ENCODE measurements at places on chromosomes 6 and 20.

DNA sequence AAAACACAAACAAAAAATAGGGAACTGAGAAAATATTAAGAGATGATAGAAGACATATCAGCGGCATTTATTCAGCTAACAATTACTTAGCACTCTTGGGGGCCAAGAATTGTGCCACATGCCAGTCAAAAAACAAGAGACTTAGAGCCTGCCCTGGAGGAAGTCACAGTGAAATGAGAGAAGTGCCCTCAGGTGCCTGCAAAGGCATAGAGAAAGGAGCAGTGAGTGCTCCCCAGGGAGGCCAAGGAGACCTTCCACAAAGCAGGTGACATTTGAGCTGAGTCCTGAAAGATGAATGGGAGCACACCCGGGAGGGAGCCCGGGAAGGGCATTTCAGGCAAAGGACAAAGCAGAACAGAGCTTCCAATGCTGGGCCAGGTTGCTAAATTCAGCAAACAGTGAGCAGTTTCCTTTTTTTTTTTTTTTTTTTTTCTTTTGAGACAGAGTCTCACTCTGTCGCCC is 184.7 kb upstream of the JARID2 start:
- DNase-seq = no peak

DNA sequence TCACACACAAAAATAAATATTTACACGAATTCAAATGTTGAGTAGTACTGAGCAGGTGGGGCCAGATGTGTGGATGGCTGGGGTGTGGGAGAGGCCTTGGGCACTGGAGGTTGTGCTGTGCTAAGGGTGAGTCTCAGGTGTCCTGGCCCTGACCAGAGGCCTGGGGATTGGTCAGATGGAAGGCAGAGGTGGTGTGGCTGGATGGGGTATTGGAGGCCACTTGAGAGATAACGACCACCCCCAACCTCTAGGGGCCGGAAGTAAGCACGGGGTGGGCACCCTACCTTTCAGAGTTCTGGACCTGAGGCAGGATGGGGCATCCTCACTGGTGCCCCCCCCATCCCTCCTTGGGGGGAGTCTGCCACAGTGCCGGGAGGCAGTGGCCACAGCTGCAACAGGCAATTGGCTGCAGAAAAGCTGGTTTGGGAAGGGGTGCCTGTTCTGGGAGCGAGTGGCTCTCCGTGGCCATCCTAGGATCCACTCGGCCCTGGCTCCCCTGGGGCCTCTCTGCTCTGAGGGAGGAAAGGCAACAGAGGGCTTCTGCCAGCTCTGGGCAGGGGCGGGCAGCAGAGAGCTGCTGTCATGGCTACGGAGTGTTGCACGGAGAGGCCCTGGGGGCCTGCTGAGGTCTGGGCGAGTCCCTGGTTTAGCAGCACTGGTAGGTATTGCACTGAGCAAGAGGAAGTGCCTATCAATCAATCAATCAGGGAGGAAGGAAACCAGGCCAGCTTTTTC is 87.6 kb downstream of the ASXL1 start:
- DNase-seq = peak; percentile 87

GRCh38 chr20:62618611-62619529 is 23.4 kb upstream of the SLCO4A1 start:
- DNase-seq = no peak

DNA sequence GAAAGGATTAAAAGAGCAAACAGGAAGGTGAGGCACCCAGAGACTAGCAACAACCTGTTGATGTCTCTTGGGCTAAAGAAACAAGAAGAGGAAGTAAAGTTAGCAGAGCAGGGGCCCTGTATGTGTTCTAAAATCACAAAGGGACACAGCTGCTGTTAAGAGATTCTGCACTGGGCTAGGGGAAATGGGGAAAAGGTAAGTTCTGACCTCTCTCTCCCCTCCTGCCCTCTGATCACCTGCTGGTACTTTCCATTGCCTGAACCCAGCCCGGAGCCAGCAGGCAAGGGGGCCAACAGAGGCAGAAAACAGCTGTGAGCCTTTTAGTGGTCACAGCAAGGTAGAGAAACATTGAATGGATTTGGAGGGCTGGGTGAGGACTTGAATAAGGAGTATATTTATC is 13.5 kb upstream of the CNR1 start:
- DNase-seq = no peak

GRCh38 chr6:5293692-5294091 is 32.4 kb downstream of the FARS2 start:
- DNase-seq = no peak

GRCh38 chr6:125959041-125959440 is 2.5 kb downstream of the HINT3 start:
- no peak for DNase-seq

GRCh38 chr20:59940956-59941294 is 736 bp downstream of the FAM217B start:
- no peak for DNase-seq

DNA sequence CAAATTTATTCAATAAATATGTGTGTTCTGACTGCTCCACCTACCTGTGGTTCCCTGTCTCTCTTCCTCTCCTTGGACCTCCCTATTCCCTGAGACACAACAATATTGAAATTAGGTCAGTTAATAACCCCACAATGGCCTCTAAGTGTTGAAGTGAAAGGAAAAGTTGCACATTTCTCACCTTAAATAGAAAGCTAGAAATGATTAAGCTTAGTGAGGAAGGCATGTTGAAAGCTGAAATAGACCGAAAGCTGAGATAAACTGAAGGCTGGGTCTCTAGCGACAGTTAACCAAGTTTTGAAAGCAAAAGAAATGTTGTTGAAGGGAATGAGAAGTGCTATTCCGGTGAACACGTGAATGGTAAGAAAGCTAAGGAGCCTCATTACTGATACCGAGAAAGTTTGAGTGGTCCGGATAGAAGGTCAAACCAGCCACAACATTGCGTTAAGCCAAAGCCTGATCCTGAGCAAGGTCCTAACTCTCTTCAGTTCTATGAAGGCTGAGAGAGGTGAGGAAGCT is 34.1 kb downstream of the UST start:
- DNase-seq = no peak

GRCh38 chr6:149763866-149764265 is 14.3 kb downstream of the PCMT1 start:
- DNase-seq = no peak

GRCh38 chr20:1861347-1861976 is 33.7 kb upstream of the SIRPA start:
- DNase-seq = no peak

DNA sequence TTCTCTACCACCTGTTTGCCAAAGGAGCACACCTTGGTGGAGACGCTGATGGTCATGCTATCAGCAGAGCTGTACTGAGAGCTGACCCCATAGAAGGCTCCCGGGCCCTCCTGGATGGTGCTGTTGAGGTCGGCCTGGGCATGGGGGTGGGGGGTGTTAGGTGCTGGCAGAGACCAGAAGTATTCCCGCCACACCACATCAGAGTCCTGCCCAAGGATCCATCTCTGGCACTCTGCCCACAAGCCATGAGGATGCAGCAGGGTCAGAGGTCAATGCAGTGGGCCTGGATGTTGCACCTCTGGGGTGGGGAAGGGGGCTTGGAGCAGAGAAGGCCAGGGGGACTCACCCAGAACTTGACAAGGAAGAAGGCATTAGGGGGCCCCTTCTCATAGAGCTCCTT is 7.4 kb downstream of the RPL10A start:
- DNase-seq = no peak

- DNase-seq = peak; percentile 44
These were observed 75.2 kb downstream of the OR2B2 start for GRCh38 chr6:27836783-27837624.

DNA sequence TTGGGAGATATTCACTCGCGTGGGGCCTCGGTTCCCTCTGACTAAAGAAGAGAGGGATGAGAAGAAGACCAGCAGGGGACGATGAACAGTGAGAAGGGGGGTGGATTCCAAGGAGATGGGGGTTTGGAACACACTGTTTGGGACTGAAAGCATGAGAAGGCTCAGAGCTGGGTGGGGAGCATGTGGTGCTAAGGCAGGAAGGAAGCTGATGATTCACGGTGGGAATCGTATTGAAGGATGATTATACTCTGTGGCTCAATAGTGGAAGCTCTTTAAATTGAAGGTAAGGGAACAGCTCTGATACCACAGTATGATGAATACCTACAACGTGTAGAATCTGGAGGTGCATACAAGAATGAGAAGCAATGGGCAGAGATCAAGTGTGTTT is 117.5 kb upstream of the KCNK16 start:
- DNase-seq = no peak

DNA sequence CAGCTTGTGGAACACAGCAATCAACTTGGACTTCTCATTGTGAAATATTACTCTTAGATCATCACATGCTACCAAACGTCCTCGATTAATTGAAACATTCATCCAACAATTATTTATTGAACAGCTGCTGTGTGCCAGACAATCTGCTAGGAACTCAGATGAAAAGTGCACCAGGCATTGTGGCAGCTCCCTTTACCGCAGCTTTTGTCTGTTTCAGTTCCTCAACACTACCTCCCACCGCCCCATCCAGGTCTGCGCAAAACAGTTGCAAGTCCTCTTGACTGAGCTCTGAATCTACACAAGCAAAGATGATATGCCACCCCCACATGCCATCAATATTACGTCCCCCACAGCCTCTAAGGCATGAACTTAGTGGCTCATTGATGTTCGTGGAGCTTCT is 1094.4 kb upstream of the MAP3K7 start:
- DNase-seq = no peak

GRCh38 chr6:96837081-96837971 is at the start of gene GPR63:
GPR63 (minus strand) TSS chr6:96837477; CDS start chr6:96799731, 37,746 bp downstream.
- DNase-seq = peak; percentile 90

GRCh38 chr6:160430751-160431150 is 82.6 kb downstream of the SLC22A3 start:
- no peak for DNase-seq

Measured in SK-N-SH (cell line).